Psoas muscle (tissue), 8 donors: ENCODE measurements at places on chromosomes 2 and 18. TPM values are rescaled to one million over a fixed set of nuclear protein-coding genes. Genes with fewer than 3 reads are reported as not detected.
A peak's percentile ranks its signal among the peaks of the same experiment; 100 is the strongest.

Gene RMND5A
- 17.7 TPM for polyA plus RNA-seq

Gene CHRND
- 6.5 TPM for polyA plus RNA-seq

Gene KLHL41
- 2,979 TPM for polyA plus RNA-seq

Gene ANKRD29
- polyA plus RNA-seq = 1.1 TPM

Gene FHL2
- 28.5 TPM for polyA plus RNA-seq

- no peaks in the 10 kb centered on the region for H3K4me1 ChIP-seq
- H3K27me3 ChIP-seq = peaks cover 4% of the 10 kb centered on the region
- H3K36me3 ChIP-seq = no peaks in the 10 kb centered on the region
- H3K4me3 ChIP-seq = no peak overlapping the region
Observed at GRCh38 chr2:241898463-241899270, 29.1 kb downstream of the RTP5 start.

- DNase-seq = no peak
- H3K36me3 ChIP-seq = no peaks in the 10 kb centered on the region
Observed at GRCh38 chr2:42569116-42569711, 782 bp downstream of the MTA3 start.

GRCh38 chr2:8681786-8682692 lies at the start of gene ID2:
Gene ID2, plus strand, starts transcription at chr2:8682056. Its CDS starts 110 bp downstream, at chr2:8682166.
- peak; percentile 99 for DNase-seq
- H3K4me3 ChIP-seq = peak within 1 kb of the TSS; percentile 79
- no peaks in the 10 kb centered on the region for H3K27me3 ChIP-seq
- no peaks in the 10 kb centered on the region for H3K36me3 ChIP-seq
- H3K27ac ChIP-seq = peak within 1 kb of the TSS; percentile 93

- no peaks in the 10 kb centered on the region for H3K4me1 ChIP-seq
- no peak for DNase-seq
- H3K27ac ChIP-seq = no peak overlapping the region
- H3K27me3 ChIP-seq = no peaks in the 10 kb centered on the region
Observed at GRCh38 chr2:155368934-155369333, 670.4 kb downstream of the KCNJ3 start.

GRCh38 chr2:15776992-15777702 lies 163.2 kb upstream of the MYCN start:
- no peak for DNase-seq
- peaks cover under 1% of the 10 kb centered on the region for H3K27me3 ChIP-seq
- H3K36me3 ChIP-seq = no peaks in the 10 kb centered on the region
- no peaks in the 10 kb centered on the region for H3K4me1 ChIP-seq

- no peaks in the 10 kb centered on the region for H3K27me3 ChIP-seq
- no peaks in the 10 kb centered on the region for H3K36me3 ChIP-seq
- H3K27ac ChIP-seq = no peak overlapping the region
- no peak overlapping the region for H3K4me3 ChIP-seq
- no peak for DNase-seq
- H3K4me1 ChIP-seq = no peaks in the 10 kb centered on the region
Observed at GRCh38 chr2:41379496-41380221, 668.2 kb upstream of the PKDCC start.
